ENCODE measurements at places on chromosomes 4 and X.

GRCh38 chrX:111492085-111492484 lies 19.4 kb upstream of the SERTM2 start:
- DNase-seq, result no peak

GRCh38 chr4:8155048-8155447 lies 3.6 kb downstream of the ABLIM2 start:
- DNase-seq, result no peak

DNA sequence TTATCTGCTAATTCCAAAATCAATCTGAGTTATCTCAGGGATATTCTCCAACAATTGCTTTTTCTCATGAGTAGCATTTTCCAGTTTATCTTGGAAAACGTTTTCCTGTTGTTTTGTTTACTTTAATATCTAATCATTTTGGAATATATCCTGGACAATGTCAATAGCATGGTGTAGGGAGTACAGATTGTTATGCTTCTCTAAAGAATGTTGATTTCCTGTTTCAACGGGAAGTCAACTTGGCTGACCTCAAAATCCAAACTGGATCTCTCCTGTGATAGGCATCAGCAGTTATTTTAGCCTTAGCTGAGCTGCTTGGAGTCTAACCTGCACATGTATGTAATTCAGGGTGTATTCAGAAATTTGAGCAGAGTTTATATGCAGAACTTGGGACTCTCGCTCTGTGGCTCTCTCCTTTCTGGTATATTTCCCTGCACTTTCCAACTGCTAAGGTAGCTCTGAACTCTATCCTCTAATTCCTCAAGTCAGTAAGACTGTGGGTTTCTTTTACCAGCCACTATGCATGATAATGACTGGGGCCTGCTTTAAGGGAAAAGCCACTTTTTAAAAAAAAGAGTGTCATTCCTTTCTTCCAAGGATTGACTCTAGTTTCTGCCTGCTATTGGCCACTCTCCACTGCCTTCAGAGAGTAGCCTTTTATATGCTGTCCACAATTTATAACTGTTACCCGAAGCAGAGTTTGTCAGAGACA lies 7.7 kb downstream of the PRSS48 start:
- DNase-seq, result no peak

GRCh38 chrX:40175511-40176350 lies 78.0 kb upstream of the BCOR start:
- DNase-seq, result no peak

DNA sequence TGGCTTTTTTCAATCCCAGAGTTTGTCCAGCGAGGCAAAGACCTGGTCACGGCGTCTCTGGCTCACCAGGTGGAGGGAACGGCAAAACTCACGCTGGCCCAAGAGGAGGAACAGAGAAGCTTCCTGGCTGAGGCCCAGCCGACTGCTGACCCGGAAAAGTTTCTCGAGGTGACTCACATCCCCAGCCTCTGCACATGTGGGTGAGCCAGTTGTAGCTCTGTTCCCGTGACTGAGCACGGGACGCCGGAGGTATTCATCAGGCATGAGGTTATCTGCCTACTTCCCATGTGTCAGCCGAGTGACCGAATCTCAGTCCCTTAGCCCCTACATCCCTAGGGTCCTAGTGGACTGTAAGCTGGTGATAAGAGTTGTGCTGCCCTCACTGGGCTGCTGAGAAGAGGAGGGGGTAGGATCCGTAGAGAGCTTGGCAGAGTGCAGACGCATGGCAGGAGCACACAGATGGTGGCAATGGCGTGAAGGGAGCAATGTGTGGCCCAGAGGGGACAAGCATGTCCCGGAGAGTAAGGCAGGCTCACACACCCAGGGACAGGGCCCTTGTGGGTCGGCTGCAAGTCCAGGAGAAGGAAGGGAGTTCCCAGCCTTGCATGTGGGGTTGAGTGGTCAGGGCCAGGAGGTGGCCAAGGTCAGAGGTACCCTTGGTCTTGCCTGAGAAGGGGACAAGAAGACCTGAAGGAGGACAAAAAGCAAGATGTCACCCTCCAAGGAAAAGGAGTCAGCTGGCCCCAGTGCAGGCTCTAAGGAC lies 42.9 kb downstream of the EVC start:
- peak; percentile 37 for DNase-seq

DNA sequence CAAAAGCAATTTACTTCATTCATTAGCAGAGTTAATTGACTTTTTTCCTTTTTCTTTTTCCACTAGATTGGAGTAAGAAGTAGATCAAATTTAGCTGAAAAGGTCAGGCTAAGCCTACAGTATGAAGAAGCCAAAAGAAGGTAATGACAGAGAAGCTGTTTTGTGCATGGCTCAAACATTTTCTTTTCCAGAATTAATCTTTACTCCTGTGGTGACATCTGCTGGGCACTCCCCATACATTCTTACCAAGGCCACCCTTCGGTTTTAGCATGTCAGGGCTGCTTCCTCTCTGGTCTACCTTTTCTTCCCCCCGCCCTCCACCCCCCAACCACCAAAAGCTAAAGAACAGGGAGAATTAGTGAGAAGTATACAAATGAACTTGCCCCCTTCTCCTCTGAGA lies 70.2 kb downstream of the CLDN22 start:
- DNase-seq, result no peak

DNA sequence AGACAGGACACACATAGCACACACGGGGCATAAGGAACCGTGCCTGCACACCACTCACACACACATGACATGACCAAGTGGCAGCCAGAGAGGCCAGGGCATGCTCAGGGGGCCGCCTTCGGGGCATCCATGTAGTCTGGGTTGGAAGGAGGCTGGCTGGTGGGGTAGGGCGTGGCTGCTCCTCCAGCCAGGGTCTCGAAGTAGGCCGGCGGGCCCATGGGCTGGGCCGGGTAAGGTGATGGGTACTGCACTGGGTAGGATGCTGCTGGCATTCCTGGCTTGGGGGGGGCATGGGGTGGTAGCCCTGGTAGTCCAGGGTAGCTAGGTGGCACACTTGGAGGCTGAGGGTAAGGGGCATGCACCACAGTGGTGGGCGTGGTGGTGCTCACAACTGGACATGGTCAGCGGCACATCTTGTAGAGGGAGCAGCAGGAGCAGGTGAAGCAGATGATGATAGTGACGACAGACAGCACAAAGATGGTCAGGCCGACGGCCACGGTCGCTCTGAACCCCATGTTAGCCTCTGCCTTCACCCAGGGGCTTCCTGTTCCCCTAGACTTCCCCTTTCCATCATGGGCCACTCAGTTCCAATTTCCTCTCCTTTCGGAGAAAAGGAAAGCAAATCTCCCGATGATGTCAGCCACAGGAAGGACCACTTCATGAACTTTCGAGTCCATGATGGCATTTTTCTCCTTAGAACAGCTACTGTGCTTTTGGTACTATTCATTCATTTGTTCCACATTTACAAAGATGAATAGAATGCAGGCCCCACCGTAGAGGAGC lies 10.9 kb upstream of the DDX3X start:
- no peak for DNase-seq

DNA sequence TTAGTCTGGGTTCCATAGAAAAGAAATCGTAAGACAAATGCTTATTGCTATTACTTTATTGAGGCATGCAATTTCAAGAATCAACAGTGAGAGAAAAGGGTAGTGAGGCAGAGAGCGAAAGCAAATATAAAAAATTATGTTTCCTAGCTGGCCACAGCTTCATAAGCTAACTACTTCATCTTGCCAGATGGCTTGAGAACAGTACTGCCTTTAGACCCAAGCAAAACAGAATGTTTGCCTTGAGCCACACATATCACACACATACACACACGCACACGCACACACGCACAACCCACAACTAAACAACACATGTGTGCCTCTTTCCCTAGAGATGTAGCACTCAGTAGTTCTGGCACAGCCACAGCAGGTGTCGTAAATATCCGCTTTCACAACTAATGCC lies 31.6 kb upstream of the NR0B1 start:
- no peak for DNase-seq

DNA sequence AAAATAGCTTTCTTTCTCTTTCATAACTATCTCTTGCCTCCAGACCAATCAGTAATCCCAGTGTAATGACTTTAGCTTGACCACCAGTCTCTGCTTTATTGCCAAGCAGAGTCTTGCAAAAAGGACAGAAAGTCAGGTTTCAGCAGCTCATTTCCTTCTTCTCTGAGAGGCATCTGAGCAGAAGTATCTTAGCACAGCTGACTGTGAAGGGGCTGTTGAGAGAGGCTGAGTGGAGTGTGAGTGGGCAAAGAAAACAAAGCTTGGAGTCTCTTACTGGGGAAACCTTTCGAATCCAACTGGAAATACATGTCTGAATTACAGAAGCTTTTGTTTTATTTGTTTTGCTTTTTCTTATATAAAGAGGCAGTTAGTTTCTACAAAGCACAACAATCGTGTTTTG lies 170.3 kb upstream of the IGFBP7 start:
- no peak for DNase-seq

GRCh38 chrX:17413228-17413627 lies 38.2 kb downstream of the NHS start:
- DNase-seq, result peak; percentile 56

- no peak for DNase-seq
Observed at GRCh38 chr4:8775751-8776355, 95.8 kb downstream of the HMX1 start.

DNA sequence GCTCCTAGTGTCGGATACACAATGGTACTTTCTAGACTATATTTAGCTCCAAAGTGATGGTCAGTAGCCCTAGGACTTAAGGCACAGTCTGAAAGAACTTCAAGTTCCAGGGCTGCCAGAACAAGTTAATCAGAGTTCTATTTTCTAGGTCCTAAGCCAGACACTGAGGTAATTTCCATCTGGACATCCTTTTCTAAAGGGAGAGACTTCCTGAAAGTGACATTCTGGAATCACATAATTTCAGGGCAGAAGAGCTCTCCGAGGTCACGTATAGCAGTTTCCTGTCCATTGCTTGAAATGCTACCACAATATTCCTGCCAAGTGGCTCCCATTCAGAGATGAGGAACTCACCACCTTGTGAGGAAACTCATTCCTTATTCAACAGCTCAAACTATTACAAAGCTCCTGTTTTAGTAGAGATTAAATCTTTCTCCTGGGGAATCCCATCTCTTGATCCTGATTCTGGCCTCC lies 117.9 kb downstream of the COL25A1 start:
- no peak for DNase-seq

DNA sequence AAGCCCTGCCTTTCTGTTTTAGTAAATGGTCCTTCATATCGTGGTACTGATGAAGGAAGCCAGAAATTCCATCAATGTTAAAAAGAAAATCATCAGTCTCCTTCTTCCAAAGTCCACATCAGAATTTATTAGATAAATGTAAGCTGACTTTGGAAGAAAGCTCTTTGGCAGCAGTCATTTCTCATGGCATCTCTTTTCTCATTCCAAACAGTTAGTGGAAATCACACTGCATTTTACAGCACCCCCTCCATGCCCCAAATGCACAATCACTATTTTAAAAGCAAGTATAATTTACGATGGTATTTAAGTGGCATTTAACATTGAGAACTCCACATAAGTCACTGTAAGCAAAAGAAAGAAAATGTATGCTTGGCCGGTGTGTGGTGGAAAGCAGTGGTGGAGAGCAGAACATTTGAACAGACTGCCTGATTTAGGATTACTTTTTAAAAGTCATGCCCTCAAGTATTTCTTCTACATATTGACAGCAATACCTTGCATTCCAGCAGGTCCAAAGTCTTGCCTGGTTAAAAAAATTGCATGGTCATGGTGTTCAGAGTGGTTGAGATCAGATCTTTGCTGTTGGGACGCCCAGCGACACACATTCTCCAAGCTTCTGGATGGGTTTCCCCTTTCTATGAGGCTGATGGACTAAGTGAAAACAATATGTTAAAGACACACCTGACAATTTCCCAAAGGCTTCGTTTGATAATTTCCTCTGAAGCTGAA lies 248.6 kb downstream of the ADAMTS3 start:
- DNase-seq, result no peak

DNA sequence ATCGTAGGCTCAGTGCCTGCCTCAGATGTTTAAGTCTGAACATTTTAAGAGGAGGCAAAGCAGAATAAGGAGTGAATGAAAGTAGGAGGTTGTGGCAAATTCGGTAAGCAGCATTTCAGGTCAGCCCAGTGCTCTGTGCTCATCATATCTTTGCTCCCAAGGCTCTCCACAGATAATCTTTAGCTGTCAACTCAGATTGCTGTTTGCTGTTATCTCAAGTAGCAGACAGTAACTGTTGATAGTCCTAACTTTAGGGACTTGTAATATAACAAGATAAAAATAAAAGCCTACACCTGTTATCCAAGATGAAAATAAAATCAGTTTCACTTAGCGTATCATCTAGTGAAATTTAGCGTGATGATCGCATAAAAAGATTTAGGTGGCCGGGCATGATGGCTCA lies 18.6 kb upstream of the CLTRN start:
- no peak for DNase-seq

GRCh38 chr4:123412091-123412505 lies 15.5 kb downstream of the SPRY1 start:
- DNase-seq, result no peak

DNA sequence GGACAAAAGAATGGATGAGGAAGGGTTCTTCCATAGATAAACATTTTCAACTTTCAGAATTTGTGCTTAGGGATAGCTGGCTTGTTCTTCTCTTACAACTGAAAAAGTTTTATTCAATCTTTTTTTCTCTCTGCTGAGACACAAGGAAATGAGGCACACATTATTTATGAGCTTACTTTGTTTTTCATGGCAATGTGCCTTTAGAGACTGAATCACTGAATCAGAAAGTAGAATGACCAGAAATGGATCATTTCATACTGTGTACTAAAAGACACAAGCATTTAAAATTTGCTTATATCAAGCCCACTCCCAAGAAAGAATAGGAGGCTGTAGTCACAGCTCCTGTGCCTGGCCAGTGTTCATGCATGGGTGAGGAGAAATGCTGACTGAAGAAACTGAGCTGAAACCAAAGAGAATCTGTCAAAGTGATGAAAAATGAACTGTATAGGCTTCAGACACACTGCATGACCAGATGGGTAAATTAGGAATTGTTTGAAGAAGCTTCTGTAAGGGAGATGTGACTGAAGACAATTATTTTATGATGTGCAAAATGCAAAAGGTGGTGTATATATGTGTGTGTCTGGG lies 413.8 kb downstream of the RAPGEF2 start:
- DNase-seq, result peak; percentile 2

GRCh38 chr4:61827907-61828391 lies 627.8 kb downstream of the ADGRL3 start:
- no peak for DNase-seq

GRCh38 chrX:77298790-77299189 lies 148.4 kb upstream of the FGF16 start:
- no peak for DNase-seq

DNA sequence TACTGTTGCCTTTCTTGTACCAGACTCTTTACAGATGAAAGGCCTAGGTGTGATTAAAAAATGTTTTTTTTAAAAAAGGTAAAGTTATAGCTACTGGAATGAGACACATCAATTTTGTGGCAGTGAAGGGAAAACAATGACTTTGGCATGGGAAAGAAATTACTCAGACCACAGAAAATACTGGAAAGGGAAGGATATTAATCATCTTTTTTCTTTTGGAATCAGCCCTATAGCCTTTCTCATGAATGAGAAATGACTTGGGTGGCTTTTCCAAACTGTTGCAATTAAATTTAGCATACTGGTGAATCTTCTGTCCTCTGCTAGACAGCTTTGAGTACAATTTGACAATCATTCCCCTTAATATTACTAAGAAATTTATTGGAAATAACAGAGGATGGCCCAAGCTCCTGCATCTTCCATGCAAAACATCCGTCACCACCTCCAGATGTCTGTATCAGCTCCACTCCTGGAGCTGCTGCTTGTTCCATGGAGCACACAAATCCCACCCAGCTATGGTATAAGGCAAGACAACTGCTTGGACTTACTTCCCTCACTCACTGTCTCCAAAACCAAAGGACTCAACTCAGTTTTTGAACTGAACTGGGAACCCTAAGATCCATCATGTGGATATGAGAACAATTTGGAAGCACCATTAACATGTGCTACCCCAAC lies 97.6 kb upstream of the ARSJ start:
- DNase-seq, result no peak

GRCh38 chrX:150229030-150229429 lies 134.1 kb upstream of the MAMLD1 start:
- no peak for DNase-seq

Data from BJ (cell line).